ENCODE measurements at places on chromosomes 1 and 21.

DNA sequence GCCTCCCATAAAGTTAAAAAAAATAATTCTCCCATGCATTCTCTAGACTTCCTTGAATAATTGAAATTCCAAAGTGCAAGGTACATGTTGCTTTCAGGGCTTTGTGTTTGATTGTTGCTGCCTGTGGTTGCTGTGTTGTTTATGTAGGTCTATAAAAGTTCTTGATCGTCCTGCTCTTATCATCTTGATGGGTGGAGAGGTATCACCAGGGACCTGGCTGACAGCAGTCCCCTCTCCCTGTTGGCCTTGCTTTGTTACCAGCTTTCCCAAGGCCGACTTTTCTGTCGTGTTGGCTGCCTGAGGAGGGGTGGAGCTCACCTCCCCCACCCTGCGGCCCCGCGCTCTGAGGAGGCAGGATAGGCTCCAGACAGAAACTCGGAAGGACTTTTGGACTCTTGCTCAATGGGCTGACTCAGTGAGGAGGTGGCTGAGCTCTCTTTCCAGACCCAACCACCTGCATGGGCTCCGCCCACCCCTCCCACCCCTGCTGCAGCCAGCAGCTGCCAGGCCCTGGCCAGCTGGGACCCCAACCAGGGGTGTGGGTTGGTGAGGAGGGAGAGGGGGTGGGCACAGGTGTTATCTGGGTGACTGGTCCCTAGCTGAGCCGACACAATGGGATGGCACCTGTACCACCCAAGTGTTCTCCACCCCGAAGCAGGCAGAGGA lies 2.0 kb downstream of the INAVA start:
- DNase-seq: no peak

GRCh38 chr1:202871367-202871766 lies 17.6 kb downstream of the RABIF start:
- no peak for DNase-seq

- DNase-seq: no peak
These were observed 4.3 kb upstream of the UBL4B start for GRCh38 chr1:110107867-110108469.

- DNase-seq: no peak
These were observed 30.8 kb downstream of the PLPP3 start for GRCh38 chr1:56548571-56548970.

DNA sequence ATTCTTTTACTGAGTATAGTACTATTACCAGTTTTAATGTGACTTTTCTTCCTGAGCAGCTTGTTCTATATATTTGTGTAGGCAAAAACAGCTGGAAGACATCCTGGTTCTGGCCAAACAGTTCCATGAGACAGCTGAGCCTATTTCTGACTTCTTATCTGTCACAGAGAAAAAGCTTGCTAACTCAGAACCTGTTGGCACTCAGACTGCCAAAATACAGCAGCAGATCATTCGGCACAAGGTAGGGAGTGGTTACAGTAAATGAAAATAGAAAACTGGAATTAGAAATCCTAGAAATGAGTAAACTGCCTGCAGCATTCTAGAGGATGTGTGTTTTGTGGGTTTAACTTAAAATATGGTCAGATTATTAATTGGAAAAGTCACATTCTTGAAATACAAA lies 64.1 kb upstream of the BMP8A start:
- DNase-seq: no peak

DNA sequence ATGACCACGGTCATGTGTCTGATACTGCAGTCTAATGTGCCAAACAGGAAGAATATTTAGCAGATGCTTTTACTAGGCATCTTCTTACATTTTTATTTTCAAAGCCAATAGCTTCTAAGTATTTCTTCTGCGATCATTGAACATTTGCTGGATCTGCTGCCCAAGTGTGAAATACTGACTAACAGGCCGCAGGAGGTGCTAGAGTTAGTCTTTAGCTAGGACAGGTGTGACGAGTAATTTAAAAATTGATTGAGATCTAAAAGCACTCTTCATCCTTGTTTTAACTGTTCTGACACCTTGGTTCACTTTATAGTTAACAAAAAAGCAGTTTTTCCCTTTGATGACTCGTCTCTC lies 748 bp upstream of the FAM78B start:
- no peak for DNase-seq

DNA sequence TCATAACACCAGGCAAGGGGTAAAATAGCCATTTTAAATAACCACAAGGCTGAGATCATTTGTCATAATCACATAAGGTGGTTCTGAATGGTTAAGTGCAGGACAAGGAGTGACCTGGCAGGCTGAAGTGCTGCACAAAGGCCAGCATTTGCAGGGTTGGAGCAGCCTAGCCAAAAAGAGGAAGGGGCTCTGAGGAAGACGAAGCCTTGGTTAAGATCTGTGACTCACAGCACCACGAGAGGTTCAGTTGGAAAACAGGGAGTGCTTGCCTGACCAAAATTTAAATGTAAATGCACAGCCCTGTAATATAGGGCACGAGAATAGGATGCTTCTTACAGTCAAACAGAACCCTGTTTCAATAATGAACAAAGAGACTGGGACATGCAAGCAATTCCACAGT lies 12.1 kb downstream of the ATP5PF start:
- DNase-seq: no peak

GRCh38 chr1:41380979-41381691 lies 19.9 kb downstream of the FOXO6 start:
- no peak for DNase-seq

DNA sequence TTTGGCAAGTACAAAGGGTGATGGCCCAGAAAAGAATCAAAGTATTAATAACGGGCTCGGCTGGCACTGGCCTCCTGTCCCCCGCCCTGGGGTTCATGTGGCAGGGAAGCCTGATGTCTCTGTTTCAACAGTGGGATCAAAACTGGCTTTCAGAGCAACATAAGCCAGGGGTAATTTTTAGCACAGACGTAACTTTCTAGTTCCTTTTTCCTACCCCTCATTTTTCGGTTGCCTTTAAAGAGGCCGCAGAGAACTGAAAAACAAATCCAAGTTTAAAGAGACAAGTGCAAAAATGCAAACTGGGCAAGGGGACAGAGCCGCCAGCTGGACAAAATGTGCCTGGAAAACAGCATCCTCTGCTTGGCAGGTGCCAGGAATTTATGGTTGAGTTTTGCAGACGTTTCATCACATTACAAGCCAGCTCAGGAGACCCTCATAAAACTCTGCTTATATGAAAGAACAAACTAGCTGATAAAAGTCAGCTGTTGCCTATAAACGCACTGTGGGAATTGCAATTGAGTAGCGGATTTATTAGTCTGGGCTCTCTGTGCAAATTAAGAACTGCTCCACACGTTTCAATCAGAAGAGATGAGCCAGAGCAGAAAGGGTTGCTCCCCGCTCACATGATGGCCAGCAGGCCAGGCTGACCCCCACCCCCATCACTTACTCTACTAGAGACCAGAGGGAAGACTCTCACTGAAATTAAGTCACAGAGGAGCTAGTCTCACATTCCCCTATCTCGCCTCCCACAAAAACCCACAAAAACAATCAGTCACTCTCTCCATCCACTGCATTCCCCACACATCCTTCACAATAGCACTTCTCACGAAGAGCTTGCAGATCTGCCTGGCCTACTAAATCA lies 15.8 kb upstream of the CDCA8 start:
- peak; percentile 61 for DNase-seq

DNA sequence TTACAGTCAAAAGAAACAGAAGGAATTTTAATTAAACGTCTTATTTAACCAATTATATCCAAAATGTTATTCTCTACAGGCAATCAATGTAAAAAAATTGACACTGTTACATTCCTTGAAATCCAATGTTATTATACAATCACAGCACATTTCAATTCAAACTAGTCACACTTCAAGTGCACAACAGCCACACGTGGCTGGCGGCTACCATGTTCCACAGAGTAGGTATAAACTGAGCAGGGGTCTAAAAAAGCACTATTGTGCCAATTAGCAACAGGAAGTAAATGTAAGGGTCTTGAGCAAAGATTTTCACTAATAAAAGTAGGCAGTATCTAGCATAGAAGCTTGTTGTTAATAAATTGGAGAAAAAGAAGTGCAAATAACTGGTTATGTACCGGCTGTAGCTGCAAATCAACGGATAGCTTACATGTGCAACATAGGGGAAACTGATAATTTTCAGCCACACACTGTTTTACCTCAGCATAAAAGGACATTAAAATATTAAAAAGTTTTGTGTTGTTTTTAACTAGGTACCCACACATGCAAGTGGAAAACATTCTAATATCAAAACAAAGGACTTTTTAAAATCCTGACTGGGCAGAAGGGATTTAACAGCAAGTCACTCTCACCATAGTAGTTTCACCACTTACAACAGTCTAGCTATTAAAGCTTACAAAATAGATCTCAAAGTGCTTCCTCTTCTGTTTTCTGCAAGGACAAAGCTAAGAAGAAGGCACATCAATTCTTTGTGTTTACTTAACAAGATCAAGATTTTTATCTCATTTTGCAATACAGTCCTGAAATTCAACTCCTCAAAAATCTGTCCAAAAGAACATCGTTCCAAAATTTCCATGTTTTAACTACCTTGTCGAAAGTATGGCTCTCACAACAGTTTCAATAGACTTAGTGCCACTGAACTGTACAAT lies 2.5 kb downstream of the CSDE1 start:
- DNase-seq: no peak

- no peak for DNase-seq
These were observed 14.0 kb upstream of the PAQR7 start for GRCh38 chr1:25889470-25889869.

GRCh38 chr1:69088571-69088970 lies 479.2 kb upstream of the LRRC7 start:
- no peak for DNase-seq

DNA sequence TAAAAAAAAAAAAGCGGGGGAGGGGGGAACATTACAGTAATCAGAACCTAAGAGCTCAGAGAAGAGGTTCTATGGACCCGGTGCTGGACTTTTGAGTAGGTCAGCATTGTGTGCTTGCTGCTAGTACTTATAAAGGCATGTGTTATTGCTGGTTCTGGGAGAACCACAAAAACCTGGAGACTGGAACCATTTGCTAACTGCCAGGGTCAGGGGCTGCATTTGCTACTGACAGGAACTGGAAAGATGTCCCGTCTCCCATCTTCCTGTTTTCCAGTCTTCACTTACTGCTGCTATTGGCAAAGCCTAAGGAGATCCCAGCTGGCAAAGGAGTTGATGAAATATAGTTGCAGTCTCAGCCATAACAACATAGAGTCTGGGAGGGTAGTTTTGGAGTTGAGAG lies 4.3 kb downstream of the RNF2 start:
- no peak for DNase-seq

- DNase-seq: no peak
These were observed 22.8 kb upstream of the TIAM1 start for GRCh38 chr21:31366825-31367224.

DNA sequence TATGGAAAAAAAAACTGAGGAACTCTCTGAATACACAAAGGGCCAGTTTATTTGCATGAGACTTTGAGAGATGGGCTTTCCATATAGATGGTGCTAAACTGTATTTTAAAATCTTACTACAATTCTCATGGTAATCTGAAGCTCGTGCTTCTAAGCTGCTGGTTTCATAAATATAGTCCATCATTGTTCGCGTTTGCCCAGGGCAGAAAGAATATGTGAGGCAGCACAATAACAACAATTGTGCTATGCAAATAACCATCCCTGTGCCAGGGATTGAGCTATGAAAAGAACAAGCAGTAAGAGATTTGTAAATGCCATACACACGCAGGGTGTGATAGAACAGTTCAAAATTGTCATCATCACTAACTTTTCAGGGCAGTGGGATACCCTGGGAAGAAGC lies 4.9 kb upstream of the EPS15 start:
- DNase-seq: no peak

- DNase-seq: no peak
These were observed 222.7 kb upstream of the OLFM3 start for GRCh38 chr1:102219463-102219862.

DNA sequence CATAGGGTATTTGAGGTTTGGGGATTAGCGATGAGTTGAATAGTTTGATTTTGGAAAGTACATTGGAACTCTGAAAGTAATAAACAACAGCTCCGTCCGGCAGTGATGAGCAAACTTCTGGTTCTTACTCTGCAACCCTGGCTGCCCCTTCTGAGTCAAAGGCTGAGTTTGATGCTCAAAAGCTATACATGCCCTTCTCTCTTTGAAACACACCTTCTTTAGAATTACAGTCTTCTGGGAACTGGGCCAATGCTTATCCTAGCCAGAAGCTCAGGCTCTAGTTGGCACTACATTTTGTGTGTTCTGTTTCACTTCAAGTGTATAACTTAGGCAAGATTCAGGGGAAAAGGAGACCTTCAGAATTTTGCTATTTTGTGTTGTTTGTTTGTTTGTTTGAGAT lies 9.3 kb downstream of the AHCYL1 start:
- no peak for DNase-seq

DNA sequence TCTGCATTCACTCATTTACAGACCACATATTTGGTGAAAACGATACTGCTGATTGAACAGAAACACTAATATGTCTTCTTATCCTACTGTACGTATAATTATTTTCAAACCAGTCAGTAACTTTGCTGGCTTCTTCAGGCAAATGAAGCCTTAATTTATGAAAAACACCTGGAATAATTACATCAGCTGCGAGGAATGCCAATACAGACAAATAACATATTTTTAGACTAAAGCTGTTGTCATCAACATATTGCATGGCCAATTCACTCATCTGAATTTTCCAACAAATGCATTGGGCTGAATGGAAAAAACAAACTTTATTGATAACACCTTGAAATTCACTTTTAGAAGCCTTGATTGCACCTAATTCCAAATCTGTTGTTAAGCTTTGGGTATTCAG lies 165.9 kb downstream of the HLX start:
- no peak for DNase-seq

DNA sequence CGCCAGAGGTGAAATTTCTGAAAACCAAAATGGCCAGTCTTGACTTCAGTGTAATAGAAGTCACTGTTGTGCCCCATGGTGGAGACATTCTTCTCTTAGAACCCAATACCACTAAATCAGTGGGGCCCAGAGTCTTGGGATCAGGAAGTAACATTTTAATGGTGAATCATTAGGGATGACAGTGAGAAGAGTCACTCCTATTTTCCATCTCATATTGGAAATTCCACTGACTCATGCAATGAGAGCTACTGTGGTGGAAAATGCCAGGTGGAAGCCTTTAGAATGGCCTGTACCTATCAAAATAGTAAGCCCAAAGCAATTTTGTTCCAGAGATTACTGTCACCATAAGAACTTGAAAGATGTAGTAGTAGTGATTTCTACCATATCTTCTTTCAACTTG lies 20.6 kb upstream of the PPM1J start:
- no peak for DNase-seq

DNA sequence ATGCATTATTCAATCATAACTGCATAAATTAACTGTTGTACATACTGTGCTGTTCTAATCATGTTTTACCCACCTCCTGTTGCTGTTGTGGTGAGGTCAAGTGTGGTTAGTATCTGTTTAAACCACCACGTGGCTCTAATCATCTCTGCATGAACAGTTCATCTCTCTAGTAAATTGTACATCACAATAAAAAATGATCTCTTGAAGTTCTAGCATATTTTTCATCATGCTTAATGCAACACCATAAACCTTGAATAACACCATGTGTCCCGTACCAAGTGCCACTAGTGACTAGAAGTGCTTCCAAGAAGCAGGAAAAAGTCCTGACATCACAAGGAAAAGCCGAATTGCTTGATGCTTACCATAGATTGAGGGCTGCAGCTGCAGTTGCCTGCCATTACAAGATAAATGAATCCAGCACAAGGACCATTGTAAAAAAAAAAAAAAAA lies 51.7 kb downstream of the SNRPE start:
- DNase-seq: no peak
